ENCODE measurements at places on chromosomes 16 and 17. TPM values are rescaled to one million over a fixed set of nuclear protein-coding genes. Genes with fewer than 3 reads are reported as not detected.

Gene NOTUM
- polyA plus RNA-seq, result 0.06 TPM

Gene PRSS8
- not detected for polyA plus RNA-seq

Gene CFAP97D1
- polyA plus RNA-seq, result not detected

Gene MARVELD3
- polyA plus RNA-seq, result not detected

Gene ZP2
- not detected for polyA plus RNA-seq

Gene G6PC3
- polyA plus RNA-seq, result 115 TPM

Gene SLC4A1
- not detected for polyA plus RNA-seq

Gene MYCBPAP
- 0.67 TPM for polyA plus RNA-seq

Gene CCL4
- not detected for polyA plus RNA-seq

Gene CCL3
- not detected for polyA plus RNA-seq

Gene SSTR5
- not detected for polyA plus RNA-seq

Gene ICAM2
- 0.91 TPM for polyA plus RNA-seq

Gene ZFP3
- polyA plus RNA-seq, result 2.0 TPM

Gene RNF112
- polyA plus RNA-seq, result 0.60 TPM

Gene GLG1
- polyA plus RNA-seq, result 92.9 TPM

Gene CCDC40
- 3.1 TPM for polyA plus RNA-seq

Gene GPR139
- not detected for polyA plus RNA-seq

Gene KREMEN2
- polyA plus RNA-seq, result not detected

Gene XAF1
- polyA plus RNA-seq, result 12.0 TPM

Gene MT4
- not detected for polyA plus RNA-seq

Gene CD300LB
- not detected for polyA plus RNA-seq

Gene RAB11FIP4
- polyA plus RNA-seq, result 0.02 TPM

Gene KRT32
- polyA plus RNA-seq, result 0.38 TPM

Gene KIF2B
- polyA plus RNA-seq, result not detected

Gene TBC1D3C
- polyA plus RNA-seq, result not detected

Gene ITGAX
- not detected for polyA plus RNA-seq

Gene CDRT15
- not detected for polyA plus RNA-seq

Gene DLX4
- polyA plus RNA-seq, result 0.29 TPM

Gene CPHXL2
- not detected for polyA plus RNA-seq

Gene RAB37
- 0.12 TPM for polyA plus RNA-seq

Gene PRR29
- 0.21 TPM for polyA plus RNA-seq

Measured in BJ (cell line).